ENCODE measurements at places on chromosomes 1 and 21.
A peak's percentile ranks its signal among the peaks of the same experiment; 100 is the strongest.

- DNase-seq: no peak
These were observed 97.6 kb upstream of the GJB5 start for GRCh38 chr1:34657266-34657665.

GRCh38 chr1:92754719-92755050 is 30.2 kb downstream of the EVI5 start:
- DNase-seq: no peak

- peak; percentile 38 for DNase-seq
These were observed 67.5 kb upstream of the PRDX6 start for GRCh38 chr1:173409613-173410012.

DNA sequence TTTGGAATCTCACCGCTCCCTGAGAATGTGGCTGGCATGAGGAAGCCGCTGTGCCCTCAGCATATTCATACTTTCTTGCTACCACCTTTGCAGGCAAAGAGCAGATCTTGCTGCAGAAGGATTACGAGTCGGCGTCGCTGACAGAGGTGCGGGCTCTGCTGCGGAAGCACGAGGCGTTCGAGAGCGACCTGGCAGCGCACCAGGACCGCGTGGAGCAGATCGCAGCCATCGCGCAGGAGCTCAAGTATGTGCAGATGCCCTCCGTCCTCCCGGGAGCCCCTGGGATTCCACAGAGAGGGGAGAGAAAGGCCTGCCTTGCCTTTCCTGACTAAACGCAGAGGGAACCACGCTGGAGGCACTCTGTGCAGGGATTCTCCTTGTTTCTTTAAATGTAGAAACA is 50.6 kb upstream of the MTR start:
- no peak for DNase-seq

GRCh38 chr1:17014671-17015567 is 3.2 kb upstream of the ATP13A2 start:
- no peak for DNase-seq

DNA sequence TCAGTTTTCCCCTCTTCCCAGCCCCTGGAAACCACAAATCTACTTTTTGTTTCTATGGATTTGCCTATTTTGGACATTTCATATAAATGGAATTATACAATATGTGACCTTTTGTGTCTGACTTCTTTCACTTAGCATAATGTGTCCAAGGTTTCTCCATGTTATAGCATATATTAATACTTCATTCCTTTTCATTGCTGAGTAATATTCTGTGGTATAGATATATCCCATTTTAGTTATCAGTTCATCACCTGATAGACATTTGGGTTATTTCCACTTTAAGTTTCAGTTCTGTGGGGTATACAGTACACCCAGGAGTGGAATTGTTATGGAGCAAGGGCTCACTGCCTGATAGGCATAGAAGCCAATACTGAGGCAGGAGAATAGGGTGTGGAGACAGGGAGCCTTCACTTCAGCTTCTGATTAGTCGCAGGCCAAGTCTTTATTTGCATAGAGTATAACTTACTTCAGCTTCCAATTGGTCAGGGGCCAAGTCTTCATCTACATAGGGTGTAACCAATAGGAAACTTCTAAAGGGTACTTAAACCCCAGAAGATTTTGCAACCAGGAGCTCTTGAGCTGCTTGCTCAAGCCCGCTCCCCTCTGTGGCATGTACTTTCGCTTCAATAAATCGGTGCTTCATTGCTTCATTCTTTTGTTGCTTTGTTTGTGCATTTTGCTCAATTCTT is 8.3 kb upstream of the NVL start:
- DNase-seq: no peak

GRCh38 chr21:40177979-40178378 is 310.7 kb downstream of the PCP4 start:
- DNase-seq: no peak

GRCh38 chr1:113018911-113019310 is 54.1 kb upstream of the LRIG2 start:
- no peak for DNase-seq

GRCh38 chr1:100239961-100240360 is 9.7 kb downstream of the DBT start:
- DNase-seq: no peak

GRCh38 chr1:214471458-214471857 is 79.9 kb downstream of the PTPN14 start:
- no peak for DNase-seq

DNA sequence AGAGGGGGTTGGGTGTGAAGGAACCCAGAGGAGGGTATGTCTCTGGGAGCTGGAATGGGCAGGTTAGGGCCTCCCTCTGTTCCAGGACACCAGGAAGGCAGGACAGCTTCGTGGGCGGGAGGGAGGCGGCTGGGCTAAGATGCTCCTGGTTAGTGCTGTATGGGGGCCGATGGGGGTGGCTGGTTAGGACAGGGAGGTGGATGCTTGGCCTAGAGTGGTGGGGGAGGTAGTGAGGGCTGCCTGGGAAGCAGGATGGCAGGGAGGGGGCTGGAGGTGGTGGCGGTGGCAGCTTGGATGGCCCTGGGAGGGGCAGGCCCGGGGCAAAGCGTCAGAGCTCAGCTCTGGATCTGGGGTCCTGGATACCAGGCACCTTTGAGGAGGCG is 6.2 kb upstream of the MMP23B start:
- DNase-seq: no peak

All from mucosa of gallbladder (tissue), 1 donor.